NCI-H187 (cell line): ENCODE measurements at places on chromosomes 6 and 20.

DNA sequence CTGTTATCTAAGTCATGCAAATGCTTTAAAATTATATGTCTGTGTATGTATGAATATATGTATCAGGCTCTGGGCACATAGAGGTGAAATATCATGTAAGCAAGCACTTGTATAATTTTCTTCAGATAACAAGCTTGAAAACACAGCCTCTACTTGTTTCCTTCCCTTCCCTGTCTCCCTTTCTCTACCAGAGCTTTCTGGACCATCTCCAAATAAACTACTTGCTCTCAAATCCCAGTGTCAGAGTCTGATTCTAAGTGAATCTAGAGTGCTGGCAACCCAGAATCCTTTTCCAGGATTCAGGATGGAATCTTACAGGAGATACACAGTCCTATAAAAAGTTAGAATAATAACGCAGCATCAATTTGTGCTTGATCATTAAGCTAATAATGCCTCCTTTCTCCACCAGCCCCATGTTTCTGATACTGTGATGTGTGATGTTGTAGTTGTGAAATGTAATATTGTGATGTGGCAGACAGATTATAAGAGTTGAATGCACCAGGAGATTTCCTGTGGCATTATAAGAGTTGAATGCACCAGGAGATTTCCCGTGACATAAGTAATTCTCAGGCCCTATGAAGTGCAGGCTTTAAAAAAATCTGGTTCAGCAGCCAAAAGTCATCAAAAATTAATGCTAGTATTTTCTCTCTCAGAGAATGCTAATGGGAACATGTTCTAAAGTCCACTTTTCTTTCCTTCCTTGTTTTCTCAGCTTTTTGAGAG is 89.6 kb downstream of the PCSK2 start:
- no peak for DNase-seq

- DNase-seq, result no peak
Observed at GRCh38 chr6:124131779-124132178, 328.1 kb downstream of the NKAIN2 start.

DNA sequence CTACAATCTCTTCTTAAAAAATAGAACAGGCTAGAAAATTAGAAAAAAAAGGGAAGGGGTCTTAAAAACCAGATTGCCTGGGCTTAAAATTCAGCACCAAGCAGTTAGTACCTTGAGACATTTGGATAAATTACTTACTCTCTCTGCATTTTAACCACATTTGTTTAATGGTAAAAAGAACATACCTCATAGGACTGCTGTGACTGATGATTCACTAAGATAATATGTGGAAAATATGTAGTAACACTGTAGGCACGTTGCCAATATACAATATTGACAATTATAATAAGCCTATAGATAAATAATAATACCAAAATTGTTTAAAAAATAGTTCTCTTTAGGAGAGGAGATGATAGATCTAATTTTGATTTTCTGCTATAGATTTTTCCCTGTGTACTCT is 750.4 kb downstream of the TENT5A start:
- DNase-seq, result no peak

DNA sequence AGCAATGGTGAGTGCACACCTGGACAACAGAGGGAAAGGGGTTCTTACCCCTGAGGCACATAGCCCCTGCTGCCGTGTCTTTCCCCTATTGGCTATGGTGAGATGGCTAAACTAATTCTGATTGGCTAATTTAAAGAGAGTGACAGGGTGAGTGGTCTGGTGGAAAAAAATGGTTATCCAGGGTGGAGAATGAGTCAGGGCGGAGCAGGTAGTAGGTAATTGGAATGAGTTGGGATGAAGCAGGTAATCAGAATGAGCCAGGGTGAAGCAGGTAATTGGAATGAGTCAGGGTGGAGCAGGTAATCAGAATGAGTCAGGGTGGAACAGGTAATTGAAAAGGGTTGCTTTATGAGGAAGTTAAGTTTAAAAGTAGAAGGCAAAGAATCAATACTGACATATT is 200.3 kb downstream of the EYA4 start:
- DNase-seq, result no peak

- DNase-seq, result peak; percentile 72
Observed at GRCh38 chr6:52503851-52504781, 72.7 kb downstream of the TRAM2 start.

- no peak for DNase-seq
Observed at GRCh38 chr20:19317237-19318069, 105.0 kb downstream of the SLC24A3 start.

DNA sequence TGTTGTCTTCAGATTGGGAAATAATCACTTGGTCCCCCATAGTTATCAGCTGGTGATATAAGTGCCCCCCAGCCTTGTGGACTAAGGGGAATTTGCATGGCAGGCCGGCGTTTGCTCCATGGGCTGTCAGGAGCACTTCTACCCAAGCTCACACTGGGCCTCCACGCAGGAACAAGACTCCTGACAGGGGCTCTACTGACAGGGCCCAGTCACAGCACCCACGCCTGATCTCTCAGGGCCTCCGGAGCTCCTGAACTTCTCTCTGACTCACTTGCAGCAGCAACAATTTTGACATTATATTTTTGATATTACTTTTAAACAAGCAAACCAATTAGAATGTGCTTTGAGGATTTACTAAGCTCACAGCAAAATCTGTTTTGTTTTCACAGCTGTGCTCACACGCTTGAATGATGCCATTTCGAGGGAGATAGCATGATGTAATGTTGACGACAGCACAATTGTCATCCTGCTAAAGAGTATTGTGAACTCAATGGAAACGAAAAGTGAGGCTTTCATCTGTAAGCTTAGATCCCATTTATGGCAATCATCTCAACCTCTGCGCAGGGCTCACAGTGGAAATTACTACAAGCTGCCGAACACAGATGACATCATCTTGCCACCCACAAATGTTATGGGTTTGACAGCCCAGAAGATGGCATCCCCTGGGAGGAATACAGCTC is 28.7 kb upstream of the TXNDC5 start:
- no peak for DNase-seq

GRCh38 chr6:123434186-123434585 is 202.6 kb downstream of the TRDN start:
- no peak for DNase-seq

DNA sequence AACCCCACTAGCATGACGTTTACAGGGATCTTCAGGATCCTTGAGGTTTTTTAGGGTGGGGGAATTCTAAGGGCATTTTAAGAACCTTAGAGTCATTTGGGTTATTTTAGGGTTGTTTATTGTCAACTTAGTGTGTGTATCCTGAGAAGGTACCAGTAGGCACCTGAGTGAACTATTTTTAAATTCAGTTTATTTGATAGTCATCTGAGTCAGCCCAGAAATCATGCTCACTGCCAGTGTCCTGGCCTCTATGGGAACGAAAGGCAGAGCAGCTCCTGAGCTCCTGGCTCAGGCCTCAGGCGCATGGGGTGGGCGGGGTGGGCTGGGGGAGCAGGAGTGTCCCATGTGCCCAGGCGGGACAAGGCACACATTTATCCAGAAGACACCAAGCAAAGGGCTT is 52.0 kb downstream of the PRND start:
- DNase-seq, result no peak

DNA sequence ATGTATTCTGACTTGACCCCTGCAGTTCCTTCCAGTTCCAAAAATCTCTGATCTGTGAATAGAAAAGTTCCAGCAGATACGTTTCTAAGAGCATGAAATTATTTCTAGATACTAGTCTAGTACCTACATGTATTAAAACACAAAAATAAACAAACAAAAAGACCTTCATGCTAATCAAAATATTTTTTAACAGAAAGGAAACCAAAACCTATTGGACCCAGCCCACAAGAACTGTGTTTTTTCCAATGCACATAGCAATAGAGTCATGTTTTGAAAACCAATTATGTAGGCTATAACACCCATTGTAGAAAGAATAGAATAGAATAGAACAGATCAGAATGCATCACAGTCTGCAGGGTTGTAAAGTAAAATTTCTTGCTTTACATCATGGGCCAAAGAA is 158.6 kb upstream of the TNFAIP3 start:
- no peak for DNase-seq

- no peak for DNase-seq
Observed at GRCh38 chr6:73655341-73655917, 1.6 kb upstream of the SLC17A5 start.

GRCh38 chr6:41197234-41197633 is 3.7 kb downstream of the TREML2 start:
- no peak for DNase-seq

- DNase-seq, result no peak
Observed at GRCh38 chr6:101391772-101392585, 1.5 kb upstream of the GRIK2 start.

DNA sequence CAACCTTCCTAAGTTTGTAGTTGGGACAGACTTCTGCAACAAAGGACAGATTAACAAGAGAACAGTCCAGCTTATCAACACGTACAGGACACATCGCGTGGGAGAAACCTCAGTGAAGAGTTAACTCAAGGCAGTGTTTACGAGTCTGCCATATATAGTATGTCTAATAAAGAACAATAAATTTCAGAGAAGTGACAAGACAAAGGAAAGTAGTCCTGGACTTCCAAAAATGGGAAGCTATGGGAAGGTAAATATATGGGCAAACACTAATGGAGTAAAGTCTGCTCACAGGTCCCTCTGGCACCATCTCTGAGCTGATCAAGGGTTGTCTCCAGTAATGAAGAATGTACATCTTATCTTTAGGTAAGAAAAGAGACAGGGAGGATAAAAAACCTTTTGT is 34.9 kb downstream of the GCM1 start:
- DNase-seq, result no peak

- no peak for DNase-seq
Observed at GRCh38 chr6:31799781-31800180, 4.2 kb upstream of the VARS1 start.

- DNase-seq, result no peak
Observed at GRCh38 chr6:21612067-21612745, 18.7 kb downstream of the SOX4 start.

- no peak for DNase-seq
Observed at GRCh38 chr6:150668900-150669302, 69.2 kb downstream of the PLEKHG1 start.

GRCh38 chr6:161279677-161280415 is 6.0 kb upstream of the AGPAT4 start:
- DNase-seq, result no peak

GRCh38 chr6:53758496-53758895 is 36.3 kb upstream of the LRRC1 start:
- no peak for DNase-seq

- no peak for DNase-seq
Observed at GRCh38 chr6:52640916-52641315, 30.0 kb upstream of the TMEM14A start.

DNA sequence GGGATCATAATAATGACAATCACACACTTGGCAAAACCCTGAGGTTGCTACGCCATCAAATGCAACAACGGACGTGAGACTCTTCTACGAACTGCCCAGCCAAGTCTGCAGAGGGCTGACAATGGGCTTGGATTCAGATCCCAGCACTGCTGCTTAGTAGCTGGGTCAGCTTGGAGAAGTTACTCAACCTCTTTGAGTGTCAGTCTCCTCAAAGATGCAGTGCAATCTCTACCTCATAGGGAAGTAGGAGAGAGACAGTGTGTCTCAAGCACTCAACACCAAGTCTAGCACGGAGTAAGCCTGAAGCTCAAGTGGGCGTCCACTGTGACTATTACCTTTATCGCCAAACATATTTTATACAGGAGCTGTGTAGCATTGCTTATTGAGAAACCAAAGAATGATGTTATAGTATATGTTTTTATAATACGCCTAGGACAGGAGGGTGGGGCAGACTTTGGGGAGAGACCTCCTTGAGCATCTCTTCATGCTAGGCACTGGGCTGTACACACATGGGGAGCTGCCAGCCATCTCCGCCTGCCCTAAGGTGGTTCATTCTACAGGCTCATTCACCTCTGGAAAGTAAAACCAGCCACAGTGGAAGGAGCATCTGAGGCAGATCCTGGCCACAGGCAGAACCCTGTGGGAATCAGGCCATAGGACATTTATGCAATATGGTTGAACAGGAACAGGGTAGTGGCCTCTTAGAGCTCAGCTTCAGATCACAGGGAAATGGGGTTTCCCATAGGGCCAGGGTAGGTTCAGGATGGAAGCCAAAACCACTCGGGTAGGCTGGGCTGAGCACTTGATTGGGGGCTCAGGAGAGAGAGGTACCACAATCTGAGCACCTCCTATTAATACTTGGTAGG is 160.2 kb downstream of the MRPL14 start:
- no peak for DNase-seq

DNA sequence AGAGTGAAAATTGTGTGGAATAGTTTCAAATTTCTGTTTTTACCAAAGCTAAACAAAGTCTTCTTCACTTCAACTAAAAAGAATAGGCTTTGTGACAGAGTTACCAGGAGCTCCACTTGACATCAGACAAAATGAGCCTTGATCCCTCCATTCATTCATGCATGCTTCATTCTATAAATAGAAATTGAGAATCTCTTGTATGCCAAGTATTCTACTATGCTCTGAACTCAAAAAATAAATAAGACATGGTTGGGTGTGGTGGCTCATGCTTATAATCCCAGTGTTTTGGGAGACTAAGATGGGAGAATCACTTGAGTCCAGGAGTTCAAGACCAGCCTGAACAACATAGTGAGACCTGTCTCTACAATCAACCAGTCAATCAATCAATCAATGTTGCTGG is 236.6 kb upstream of the FAM83B start:
- no peak for DNase-seq

GRCh38 chr6:71029555-71029954 is 72.7 kb upstream of the B3GAT2 start:
- DNase-seq, result no peak

DNA sequence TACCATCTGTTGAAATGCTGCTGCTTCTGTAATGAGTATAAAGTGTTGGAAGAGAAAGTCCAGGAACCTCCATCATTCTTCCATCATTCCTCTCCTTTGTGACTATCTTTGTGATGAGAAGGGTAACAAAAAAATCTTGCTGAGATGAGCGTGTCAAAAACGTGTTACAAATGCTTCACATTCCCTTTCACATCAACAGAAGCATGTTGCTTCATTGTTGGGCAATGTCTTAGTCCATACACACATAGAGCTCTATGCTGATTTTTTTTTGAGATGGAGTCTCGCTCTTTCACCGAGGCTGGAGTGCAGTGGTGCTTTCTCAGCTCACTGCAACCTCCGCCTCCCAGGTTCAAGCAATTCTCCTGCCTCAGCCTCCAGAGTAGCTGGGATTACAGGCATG is 114.1 kb upstream of the ESR1 start:
- DNase-seq, result no peak

GRCh38 chr20:43389211-43389610 is 68.5 kb upstream of the SRSF6 start:
- no peak for DNase-seq

- DNase-seq, result no peak
Observed at GRCh38 chr6:140774080-140774505, 1358.6 kb upstream of the GJE1 start.

DNA sequence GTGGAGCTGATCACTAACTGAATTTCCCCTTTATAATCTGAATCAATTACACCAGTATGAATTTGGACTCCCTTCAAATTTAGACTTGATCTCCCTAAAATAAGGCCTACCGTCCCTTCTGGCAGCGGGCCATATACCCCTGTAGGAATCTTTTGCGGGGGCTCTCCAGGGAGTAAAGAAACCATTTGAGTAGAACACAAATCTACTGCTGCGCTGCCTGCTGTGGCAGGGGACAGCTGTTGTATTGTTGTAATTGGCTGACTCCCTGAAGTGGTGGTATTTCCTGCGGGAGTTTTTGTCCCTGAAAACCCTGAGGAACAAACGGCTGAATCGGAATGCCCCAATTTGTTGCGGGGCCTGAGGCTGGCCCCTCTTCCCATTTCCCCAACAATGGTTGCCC is 16.0 kb upstream of the PTCRA start:
- no peak for DNase-seq

- DNase-seq, result no peak
Observed at GRCh38 chr6:91560409-91560808, 973.5 kb upstream of the MAP3K7 start.

- no peak for DNase-seq
Observed at GRCh38 chr20:49340161-49340966, 62.5 kb upstream of the ZNFX1 start.

GRCh38 chr6:35318196-35319171 is 20.9 kb downstream of the DEF6 start:
- DNase-seq, result peak; percentile 84
